Frontal cortex (tissue), 4 donors: ENCODE measurements at places on chromosomes 7 and 10. TPM values are rescaled to one million over a fixed set of nuclear protein-coding genes. Genes with fewer than 3 reads are reported as not detected.

CRTAC1 gene
- 7.3 TPM for total RNA-seq

PLCE1 gene
- total RNA-seq, result 4.9 TPM

SPDYE2B gene
- total RNA-seq, result not detected

CCDC3 gene
- 18.8 TPM for total RNA-seq

PDK4 gene
- 2.9 TPM for total RNA-seq

GARIN1A gene
- 0.82 TPM for total RNA-seq

ZSCAN21 gene
- total RNA-seq, result 17.9 TPM

CYP3A4 gene
- not detected for total RNA-seq

WDR86 gene
- 49.7 TPM for total RNA-seq

FAM24B gene
- total RNA-seq, result 2.9 TPM

MSMB gene
- not detected for total RNA-seq

CPA2 gene
- not detected for total RNA-seq

HOXA4 gene
- not detected for total RNA-seq

DNA sequence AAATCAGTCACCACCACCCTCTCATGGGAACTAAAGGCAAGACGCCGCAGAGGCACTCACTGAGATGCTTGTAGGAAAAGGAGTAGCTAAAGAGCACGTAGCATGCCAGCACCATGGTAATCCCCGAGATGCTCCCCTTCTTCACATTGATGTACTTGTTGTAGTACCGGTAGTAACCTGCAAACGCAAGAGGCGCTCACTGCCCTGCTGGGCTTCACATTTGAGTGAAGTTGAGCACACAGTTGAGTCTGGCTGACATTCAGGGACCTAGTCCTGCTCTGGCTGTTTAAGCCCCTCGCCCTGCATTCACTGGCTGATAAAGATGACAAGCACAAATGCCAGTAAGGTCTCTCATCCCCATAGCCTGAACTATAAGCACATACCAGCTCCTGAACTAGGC lies 6.9 kb downstream of the ATP5MF start:
- DNase-seq, result no peak

DNA sequence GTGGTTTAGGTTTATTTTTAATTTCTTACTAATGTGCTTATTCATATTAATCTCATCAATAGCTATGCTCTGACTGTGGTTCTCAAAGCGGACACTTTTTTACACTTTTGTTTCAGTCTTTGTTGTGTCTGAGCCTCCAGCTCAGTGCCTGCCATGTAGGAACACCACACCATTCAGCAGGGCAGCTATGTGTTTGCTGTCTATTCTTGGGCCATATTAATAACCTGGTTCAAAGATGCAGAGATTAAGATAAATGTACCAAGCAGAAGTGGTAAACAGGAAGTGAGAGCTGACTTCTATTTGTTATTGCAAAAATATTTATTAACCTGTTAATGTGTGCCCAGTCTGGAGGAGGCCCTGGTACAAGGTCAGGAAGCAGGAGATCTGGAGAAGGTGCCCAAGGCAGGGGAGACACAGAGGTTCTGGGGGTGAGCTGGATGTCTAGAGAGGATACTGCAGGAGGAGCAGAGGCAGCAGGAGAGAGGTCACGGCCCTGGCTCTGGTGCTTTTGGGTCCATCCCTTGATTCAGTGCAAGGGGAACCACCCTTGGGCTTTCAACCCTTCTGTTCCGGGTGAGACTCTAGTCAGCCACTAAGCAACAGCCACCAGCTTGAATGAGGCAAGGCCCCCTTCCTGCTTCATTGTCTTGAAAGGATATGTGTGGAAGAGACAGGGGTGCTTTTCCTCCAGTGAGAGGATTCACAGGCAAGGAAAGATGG lies 1.9 kb downstream of the TBXAS1 start:
- DNase-seq, result no peak

- no peak for DNase-seq
Measured at GRCh38 chr7:129431911-129432643, 2.2 kb upstream of the STRIP2 start.

- no peak for DNase-seq
Measured at GRCh38 chr10:44628921-44629320, 244.0 kb upstream of the CXCL12 start.

DNA sequence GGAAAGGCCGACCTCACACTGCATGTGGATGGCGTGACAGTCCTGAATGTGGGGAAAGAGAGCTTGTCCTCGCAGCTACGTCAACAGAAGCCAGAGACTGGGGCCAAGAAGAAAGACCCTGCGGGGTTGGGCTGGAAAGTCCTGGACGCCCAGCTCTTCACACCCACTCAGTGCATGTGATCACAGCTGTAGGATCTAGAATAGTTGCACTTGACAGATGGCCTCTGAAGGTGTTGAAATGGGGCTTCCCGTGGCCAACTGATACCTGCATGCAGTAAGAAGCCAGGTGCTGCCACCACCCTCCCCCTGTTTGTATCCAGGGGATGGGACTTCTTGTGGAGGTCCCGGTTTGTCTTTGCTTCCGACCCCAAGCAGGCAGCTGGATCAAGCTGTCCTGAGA lies 34.1 kb upstream of the OCM2 start:
- DNase-seq, result no peak

- no peak for DNase-seq
Measured at GRCh38 chr7:143240291-143241168, 18.7 kb downstream of the TAS2R40 start.

GRCh38 chr10:96507044-96507443 lies 6.7 kb downstream of the TLL2 start:
- no peak for DNase-seq

GRCh38 chr7:2880874-2881533 lies 36.9 kb upstream of the GNA12 start:
- no peak for DNase-seq

GRCh38 chr10:102392306-102392705 lies 3.2 kb upstream of the NFKB2 start:
- no peak for DNase-seq

DNA sequence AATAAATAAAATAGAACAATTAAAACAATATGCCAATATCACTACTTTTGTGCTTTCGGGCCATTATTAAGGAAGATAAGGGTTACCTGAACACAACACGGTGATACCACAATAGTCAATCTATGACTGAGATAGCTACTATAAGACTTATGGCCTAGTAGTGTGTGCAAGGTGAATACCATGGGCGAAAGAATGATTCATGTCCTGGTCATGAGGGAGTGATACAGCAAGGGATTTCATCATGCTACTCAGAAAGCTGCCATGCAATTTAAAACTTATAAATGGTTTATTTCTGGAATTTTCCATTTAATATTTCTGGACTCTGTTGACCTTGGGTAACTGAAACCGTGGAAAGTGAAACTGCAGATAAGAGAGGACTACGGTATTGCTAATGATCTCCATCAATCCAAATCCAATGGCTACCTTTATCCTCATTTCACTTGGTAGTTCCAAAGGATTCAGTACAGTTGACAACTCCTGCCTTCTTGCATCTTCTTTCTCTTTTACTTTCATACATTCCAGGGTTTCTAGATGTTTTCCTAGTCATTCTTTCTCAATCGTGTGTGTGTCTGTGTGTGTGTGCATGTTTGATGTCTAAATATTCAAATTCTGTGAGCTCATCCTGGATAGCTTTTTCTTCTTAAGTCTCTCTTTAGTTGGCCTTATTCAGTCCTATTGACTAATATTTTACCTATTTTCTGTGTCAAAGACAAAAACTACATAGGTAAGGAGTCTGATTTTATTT lies 100.5 kb upstream of the MAGI2 start:
- DNase-seq, result no peak

DNA sequence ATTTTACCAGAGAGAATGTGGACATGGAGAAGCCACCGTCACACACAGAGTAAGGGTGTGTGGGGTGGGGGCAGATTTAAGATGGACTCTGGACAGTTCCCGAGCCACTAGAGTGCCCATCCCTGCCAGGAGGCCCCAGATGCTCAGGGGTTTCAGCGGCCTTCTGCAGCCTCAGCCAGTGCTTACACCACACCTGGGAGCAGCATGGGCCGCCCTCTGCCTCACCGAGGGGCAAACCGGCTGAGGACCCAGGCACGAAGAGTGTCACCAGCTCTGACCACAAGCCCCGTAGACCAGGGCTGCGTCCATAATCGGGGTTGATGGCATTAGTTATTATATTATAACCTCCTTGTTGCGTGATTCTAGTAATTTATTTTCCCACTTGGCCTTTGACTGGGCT lies 6.7 kb upstream of the MNX1 start:
- DNase-seq, result no peak

GRCh38 chr10:102286216-102286615 lies 40.9 kb downstream of the GBF1 start:
- DNase-seq, result no peak

- no peak for DNase-seq
Measured at GRCh38 chr7:2717293-2718261, 29.6 kb downstream of the AMZ1 start.

- DNase-seq, result no peak
Measured at GRCh38 chr10:100297242-100297641, 10.8 kb upstream of the BLOC1S2 start.

DNA sequence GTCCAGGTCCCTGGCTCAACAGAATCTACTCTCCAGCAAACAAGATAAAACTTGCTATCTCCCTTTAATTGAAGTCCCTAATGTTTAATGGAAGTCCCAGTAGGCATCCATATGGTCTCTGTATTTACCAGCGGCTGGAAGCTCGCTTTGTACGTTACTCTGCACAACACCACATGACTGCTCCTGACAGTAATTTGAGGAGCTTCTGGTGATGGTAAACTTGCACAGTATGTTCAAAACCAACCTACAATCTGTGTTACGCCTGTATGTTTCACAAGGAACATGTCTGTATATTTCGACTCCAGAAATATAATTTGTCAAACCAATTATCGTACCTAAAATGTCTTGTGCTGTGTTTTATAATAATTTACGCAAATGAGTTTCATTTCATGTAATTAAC lies 4.4 kb upstream of the TECPR1 start:
- no peak for DNase-seq

DNA sequence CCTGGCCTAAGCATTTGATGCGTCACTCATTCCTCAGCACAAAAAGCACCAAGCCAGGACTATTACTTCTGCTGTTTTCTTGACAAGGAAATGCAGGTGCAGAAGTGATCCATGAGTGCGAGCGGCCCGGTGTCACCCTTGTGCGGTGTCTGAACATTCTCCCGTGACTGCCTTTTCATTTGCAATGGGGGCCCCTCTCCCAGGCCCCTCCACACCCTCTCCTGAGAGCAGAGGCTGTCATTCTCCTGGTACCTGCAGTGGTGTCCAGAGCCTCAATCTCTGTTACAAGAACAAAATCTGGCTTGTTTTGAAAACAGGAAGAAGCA lies 213.1 kb downstream of the DIP2C start:
- no peak for DNase-seq

GRCh38 chr10:118259288-118259906 lies 82.7 kb downstream of the FAM204A start:
- no peak for DNase-seq

DNA sequence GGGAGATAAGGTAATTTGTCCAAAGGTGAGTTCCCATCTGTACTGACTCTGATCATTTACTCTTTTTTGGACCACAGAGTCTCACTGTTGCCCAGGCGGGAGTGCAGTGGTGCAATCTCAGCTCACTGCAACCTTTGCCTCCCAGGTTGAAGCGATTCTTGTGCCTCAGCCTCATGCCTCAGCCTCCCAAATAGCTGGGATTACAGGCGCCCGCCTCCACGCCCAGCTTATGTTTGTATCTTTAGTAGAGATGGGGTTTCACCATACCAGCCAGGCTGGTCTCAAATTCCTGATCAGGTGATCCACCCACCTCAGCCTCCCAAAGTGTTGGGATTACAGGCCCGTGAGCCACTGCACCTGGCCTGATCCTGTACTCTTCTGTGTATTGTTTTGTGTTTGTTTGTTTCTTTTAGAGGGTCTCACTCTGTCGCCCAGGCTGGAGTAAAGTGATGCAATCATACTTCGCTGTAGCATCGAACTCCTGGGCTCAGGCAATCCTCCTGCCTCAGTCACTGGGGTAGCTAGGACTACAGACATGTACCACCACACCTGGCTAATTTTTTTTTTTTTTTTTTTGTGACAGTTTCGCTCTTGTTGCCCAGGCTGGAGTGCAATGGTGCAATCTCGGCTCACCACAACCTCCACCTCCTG lies 2.4 kb downstream of the NOLC1 start:
- DNase-seq, result no peak

DNA sequence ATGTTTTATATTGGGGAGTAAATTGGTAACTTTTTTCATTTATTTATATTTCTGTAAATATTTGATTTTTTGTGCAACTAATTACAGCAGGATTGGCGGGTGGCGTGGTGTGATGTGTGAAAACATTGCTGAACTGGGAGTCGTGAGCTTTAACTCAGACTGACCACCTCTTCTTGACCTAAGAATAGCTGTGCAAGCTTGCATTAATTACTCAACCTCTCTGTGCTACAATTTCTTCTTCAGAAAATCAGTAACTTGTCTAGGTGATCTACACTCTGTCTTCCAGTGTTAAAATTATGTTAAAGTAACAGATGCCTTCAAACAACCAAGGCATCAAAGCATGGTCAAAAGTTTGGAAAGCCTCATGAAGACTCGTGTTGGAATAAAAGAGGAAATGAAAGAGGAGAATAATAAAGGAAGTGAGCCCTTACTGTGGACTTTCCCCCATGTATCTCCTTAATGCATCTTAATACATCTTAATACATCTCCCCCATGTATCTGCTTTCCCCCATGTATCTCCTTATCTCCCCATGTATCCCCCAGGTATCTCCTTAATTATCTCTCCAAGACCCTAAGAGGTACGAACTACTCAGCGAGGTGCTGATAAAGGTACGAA lies 71.2 kb downstream of the SVIL start:
- DNase-seq, result no peak

DNA sequence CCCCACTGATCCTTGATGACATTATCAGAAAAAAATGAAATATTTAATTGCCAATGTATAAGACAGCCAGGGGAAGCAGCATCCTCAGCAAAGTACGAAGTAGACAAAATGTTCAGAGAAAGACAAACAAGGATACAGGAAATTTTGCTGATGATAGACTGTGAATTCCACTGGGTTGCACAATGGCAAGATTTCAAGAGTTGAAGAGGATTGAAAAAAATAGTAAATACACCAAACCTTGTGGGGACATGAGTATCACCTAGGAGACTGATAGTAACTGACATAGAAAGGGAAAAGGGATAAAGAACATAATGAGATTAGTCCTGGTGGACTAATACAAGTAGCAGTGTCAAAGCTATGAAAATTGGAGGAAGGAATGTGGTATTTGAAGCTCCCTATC lies 16.5 kb downstream of the CNOT4 start:
- no peak for DNase-seq

GRCh38 chr10:43091846-43092245 lies 15.0 kb downstream of the RET start:
- no peak for DNase-seq

GRCh38 chr7:158166386-158167340 lies 421.0 kb downstream of the PTPRN2 start:
- DNase-seq, result no peak

DNA sequence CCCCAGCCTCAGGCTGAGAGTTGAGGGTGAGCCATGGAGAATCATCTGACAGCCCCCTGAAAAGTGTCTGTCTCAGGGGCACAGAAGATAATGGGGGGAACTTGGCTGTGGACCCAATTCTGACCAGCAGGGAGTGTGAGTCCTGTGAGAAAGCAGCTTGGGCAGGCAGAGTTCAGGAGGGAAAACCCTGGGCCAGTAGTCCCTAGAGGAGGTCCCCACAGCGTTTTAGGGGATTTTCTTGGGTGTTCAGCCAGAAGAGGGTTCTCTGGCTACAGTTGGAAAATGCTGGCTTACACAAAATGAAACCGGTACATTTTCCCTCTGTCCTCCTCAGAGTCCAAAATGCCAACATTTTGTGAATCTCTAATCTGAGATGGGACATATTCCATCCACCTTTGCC lies 35.8 kb upstream of the TRIM8 start:
- DNase-seq, result no peak

- no peak for DNase-seq
Measured at GRCh38 chr7:152050547-152050971, 25.1 kb downstream of the GALNT11 start.

GRCh38 chr7:41652267-41652666 lies 50.6 kb downstream of the INHBA start:
- no peak for DNase-seq
